CD14-positive monocyte (primary cell): ENCODE measurements at places on chromosomes 2 and 18.
A peak's percentile ranks its signal among the peaks of the same experiment; 100 is the strongest.

- DNase-seq, result no peak
These were observed 101.2 kb downstream of the PTPN4 start for GRCh38 chr2:119860924-119861323.

DNA sequence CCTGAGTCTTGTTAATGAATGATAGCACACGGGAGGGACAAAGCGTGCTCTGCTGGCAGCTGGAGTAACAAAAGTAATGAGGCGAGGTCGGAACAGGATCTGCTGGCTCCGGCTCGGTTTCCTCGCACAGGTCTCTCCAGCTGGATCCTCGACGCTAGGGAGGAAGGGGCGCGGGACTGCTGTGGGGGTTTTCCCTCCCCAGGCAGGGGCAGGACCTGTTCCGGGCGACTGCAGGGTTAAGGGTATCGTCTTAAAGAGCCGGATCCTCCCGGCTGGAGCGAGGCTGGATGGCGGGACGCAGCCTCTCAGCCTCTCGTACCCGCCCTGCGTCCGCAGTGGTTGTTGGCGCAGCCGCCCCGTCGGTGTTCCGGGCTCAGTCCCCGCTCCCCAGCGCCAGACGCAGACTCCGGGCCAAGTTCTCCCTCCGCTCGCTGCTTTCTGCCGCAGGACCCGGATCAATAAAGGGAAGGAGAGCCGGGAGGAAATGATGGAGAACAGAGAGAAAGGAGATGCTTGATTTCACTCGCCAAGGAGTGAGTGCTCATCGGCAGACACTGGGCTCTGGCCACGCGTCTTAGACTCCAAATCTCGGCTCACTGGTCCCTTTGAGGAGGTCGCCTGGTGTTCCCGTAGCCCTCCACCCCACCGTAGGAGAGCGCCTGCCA is 1.1 kb upstream of the LIPG start:
- no peak for DNase-seq

DNA sequence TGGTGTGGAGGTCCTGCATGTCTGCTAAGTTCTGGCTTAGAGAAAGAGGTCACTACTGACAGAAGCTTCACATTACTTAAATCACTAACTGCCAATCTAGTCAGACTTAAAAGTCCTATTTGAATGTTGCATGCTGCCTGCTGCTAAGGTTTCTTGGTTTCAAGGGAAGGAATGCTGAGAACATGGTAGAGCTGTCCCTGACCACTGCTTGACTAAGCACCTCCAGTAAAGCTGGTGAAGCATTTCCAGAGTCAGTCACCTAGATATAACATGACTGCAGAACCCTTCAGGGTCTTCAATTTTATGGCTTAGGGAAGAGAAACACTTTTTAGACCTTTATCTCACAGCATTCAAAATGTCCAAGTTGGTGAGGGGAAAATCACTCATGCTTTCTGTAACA is 2178.3 kb upstream of the PIK3C3 start:
- DNase-seq, result no peak

- DNase-seq, result peak; percentile 58
These were observed 36.9 kb downstream of the RPL37A start for GRCh38 chr2:216535454-216535995.

- DNase-seq, result peak; percentile 39
These were observed 98.7 kb upstream of the POU3F3 start for GRCh38 chr2:104755026-104755878.
